NCI-H510A treated with DMSO at 0.1 percent for 48 hours (cell line): ENCODE measurements at places on chromosomes 4 and X.
A peak's percentile ranks its signal among the peaks of the same experiment; 100 is the strongest.

DNA sequence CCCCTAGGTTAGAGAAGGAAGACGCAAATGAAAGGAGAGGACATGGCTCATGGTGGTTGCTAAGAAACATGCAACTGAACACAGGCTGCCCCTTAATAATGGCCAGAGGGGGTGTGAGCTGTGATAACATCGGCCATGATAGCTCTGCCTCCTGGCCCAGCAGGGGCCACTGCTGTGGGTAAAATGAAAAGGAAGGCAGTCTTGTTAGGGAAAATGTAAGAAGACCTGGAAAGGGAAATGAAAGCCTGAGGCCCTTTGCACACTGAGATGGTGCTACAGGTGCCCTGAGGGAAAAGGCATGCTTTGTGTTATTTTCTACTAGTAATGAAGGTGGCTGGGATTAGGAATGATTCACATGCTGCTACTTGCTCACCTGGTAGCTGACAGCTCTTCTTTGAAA lies 123.6 kb upstream of the MID1 start:
- no peak for DNase-seq

DNA sequence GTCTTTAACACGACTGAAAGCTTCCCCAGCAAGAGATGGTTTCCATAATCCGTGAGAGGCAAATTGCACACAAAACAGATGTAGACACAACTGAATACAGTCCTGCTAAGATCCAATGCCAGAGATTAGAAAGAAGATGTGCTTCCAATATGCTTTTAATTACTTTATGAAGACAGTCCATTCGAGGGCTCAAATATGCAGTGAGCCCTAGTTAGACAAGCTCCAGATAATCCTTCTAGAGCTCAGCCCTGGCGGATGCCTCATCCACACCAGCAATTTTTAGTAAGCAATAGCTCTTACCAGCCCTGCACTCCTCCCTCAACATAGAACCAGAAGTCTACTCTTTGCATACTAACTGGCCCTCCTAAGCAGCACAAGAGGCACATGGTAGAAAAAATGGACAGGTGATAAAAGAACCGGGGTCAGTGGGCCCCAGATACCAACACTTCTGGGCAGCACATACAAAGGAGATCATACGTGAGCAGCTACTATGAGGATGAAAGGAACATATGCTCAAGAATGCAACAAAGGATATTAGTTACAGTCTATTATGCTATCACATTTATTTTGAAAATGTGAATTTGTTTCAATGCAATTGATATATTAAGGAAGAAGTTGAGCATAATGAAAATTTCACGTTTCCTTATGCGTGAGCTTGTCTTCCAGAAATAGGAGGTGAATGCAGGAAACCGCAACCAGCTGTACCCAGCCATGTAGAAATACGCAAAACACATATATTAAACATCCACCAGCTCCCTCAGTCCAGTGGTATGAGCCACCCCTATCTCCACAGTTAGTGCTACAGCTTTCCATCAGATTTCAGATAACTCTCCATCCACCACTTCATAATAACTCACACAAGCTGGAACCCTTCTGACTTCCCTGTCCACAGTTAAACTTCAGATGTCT lies 34.3 kb downstream of the GPC4 start:
- DNase-seq: no peak

DNA sequence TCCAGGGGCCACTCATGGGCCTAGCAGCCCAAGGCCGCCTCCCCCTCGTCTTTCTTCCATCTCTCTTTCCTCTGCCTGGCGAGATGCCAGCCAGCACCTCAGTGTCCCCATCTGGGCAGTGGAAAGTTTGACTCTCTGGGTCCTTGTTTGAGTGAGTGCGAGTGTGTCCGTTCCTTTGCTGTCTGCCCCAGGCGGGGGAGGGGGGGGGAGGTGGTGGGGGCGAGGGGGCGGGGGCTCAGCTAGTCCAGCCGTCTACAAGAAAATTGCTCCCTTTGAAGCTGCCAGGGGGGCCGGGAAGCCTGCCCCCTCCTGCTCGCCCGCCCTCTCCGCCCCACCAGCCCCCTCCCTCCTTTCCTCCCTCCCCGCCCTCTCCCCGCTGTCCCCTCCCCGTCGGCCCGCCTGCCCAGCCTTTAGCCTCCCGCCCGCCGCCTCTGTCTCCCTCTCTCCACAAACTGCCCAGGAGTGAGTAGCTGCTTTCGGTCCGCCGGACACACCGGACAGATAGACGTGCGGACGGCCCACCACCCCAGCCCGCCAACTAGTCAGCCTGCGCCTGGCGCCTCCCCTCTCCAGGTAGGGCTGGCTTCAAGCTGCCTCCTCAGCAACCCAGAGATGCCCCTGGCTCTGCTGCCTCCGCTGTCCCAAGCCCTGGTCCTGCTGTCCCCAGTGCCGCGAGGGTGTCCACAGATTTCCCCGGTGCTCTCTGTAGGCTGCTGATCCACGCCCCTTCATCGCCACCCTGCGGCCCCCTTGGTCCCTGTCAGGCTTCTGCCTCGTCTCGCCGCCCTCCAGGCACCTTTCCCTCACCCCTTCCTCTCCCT lies at the start of gene BGN:
Gene BGN (plus strand): TSS at position 440 of the 821 bp plus-strand sequence. CDS start 9,652 bp downstream, outside the sequence.
- DNase-seq: no peak

- no peak for DNase-seq
These were observed 108.9 kb downstream of the UNC5C start for GRCh38 chr4:95439896-95440295.

GRCh38 chrX:139932073-139932900 lies 566 bp downstream of the ATP11C start:
- no peak for DNase-seq

GRCh38 chr4:107997794-107998193 lies 8.1 kb downstream of the HADH start:
- DNase-seq: no peak

DNA sequence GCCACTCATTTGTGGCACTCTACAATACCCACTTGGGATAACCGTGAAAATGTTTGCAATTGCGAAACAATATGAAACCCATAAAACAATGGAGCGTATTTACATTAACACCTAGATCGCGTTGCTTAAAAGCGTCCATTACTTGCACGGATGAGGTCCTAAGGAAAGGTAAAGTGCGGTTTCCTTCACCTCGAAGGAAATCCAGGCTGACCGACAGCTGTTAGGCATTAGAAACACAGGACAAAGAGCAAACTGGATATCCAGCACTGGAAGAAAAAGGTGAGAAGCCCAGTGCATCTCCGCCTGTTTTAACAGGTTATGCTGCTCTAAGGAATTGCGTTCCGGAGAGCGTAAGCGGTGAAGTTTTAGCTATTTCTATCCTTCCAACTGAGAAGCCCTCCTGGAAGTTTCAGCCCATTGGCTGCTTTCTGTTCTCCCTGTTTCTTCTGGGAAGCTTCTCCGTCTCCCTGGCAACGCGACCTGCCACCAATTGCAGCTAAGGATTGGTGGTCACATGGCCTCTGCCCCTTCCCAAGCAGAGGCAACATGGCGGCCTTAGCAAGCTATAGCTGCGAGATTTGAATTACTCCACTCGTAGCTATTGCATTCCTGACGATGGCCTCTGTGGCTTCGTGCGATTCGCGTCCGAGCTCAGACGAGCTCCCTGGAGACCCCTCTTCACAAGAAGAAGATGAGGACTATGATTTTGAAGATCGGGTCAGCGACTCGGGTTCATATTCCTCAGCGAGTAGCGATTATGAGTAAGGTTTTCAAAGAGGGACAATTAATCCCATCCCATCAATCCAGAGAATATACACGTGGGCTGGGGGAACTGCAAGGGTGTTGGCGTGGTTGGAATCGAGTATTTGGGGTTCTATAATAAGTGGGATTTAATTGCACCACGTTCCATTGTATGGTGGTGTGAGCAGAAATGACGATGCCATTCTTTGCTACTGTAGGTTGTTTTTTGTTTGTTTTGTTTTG lies at the start of gene INTU:
Gene INTU (plus strand): TSS at position 538 of the 984 bp plus-strand sequence. CDS start 78 bp downstream, at position 616.
- DNase-seq: peak; percentile 77

DNA sequence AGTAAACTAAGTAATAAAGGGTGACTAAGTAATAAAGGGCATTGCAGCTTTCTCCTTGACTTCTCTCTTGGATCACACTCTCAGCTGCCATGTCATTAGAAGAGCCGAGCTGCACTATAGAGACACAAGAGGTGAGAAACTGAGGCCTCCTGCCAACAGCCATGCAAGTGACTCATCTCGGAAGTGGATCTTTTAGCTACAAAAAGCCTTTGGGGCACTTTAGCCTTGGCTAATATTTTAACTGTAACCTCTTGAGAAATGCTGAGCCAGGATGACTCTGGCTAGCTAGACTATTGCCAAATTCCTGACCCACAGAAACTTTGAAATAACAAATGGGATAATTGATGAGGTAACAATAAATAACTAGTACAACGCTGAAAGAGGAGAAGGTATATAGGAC lies 1.5 kb upstream of the NEIL3 start:
- DNase-seq: no peak

GRCh38 chrX:137575596-137576255 lies 9.8 kb downstream of the ZIC3 start:
- no peak for DNase-seq

DNA sequence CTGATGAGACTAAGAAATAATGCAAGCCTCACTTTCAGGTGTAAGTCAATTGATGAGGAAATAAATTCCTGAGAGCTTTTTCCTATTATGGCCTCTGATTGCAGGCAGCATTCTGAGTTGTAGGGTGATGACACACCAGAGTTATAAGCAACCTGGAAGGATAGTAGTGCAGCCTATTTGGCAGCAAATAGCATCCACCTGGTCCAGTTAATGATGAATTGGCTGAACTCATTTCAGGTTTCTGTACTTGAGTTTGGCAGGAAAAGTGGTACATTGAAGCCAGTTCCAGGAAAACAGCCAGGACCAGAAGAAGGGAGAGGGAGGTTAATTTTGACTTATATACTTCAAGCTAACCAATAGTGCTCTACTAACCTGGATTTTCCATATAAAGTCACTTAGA lies 316.8 kb downstream of the NAF1 start:
- no peak for DNase-seq

DNA sequence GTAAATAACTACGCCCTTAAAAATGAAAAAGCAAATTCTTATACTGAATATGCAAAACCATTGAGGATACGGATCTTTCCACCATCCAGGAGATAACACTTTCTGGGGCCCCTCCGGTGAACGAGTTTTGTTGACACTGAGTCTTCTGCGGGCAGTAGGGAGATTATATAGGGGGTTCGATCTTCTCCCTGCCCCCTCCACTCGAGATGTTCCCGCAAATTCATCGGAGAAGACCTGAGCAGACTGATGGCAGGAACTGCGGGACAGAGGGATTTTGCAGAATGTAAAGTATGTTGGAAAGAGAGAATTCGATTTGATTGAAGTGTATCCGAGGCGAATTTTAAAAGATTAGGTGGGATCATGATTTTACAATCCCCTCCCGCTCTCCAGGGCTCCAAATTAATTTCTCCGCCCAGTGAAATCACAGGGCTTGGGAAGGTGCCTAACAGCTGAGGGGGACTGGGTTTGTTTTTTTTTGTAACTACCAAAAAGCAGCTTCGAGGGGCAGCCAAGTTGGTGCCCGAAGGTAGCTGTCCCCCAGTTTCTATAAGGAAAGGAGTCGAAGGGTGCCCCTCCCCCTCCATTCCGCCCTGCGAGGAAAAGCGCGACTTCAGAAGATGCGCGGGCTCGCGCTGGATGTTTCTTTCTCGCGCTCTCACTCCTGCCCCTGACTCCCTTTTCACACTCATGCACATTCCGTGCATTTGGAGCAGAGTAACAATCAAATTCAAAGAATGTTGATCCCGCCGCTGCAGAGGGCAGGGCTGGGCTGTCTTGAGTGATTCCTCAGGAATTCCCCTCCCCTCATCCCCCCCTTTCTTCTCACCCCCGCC lies 1.2 kb downstream of the TMEM255A start:
- peak; percentile 5 for DNase-seq

GRCh38 chr4:105148776-105149175 lies 2.1 kb downstream of the TET2 start:
- DNase-seq: no peak

- no peak for DNase-seq
These were observed 381.7 kb upstream of the FGF13 start for GRCh38 chrX:139093201-139093600.

- DNase-seq: peak; percentile 8
These were observed 51.5 kb downstream of the FHIP1A start for GRCh38 chr4:151460434-151460833.

DNA sequence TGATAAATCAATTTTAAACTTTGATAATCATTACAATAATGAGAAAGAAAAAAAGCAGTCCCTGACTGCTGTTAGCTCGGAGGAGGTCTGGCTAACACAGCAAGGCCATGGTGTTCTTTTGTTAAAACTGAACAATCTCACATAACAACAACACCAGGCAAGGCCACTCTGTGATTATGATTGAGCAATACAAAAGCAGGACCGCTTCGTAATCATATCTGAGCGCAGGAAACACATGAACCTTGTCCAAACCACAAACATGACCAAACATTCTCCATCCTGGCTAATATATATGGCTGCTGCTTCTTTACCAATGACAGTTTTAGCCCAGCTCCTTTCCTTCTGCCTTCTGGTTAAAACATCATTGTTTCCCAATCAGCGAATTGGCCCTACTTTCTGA lies 76.8 kb upstream of the DDX53 start:
- no peak for DNase-seq

DNA sequence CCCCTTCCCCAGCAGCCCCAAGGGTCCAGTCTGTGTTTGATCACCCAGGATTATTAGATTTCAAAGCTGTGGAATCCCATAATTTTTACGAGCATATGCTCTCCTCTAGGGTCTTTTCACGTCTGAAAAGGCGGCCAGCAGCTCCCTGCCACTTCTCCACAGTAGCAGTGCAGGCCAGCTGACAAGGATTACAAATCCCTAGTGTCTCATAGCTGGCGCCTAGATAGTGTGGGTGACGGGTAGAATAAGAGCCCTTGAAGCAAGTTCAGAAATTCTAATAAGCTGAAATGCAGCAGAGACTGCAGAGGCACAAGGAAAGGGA lies 79.4 kb downstream of the RLIM start:
- DNase-seq: no peak

GRCh38 chrX:48835524-48836329 lies at the start of gene PCSK1N:
TSS of gene PCSK1N (minus strand) at chrX:48835610. CDS start at chrX:48835532, 78 bp downstream.
- DNase-seq: no peak

DNA sequence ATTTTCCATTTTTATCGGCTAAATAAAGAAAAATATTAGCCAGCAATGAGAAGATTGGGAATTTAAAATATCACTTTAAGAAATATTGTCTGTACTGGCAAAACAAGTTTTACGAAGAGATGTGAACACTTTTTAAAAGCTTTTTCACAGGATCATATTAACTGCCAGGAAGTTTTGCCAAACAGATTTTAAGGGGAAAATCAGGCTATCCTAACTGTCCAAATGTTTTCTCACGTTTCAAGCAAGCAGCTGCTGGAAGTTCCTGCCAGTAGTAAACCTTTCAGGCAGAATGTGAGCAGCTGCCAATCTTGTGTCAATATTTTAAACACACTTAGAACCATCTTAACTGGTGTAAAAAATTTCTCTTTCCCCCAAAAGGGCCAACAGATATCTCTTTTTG lies 101.1 kb downstream of the ADGRL3 start:
- DNase-seq: peak; percentile 15
